DMS79 treated with DMSO at 0.1 percent for 48 hours (cell line): ENCODE measurements at places on chromosomes 2 and 18.

DNA sequence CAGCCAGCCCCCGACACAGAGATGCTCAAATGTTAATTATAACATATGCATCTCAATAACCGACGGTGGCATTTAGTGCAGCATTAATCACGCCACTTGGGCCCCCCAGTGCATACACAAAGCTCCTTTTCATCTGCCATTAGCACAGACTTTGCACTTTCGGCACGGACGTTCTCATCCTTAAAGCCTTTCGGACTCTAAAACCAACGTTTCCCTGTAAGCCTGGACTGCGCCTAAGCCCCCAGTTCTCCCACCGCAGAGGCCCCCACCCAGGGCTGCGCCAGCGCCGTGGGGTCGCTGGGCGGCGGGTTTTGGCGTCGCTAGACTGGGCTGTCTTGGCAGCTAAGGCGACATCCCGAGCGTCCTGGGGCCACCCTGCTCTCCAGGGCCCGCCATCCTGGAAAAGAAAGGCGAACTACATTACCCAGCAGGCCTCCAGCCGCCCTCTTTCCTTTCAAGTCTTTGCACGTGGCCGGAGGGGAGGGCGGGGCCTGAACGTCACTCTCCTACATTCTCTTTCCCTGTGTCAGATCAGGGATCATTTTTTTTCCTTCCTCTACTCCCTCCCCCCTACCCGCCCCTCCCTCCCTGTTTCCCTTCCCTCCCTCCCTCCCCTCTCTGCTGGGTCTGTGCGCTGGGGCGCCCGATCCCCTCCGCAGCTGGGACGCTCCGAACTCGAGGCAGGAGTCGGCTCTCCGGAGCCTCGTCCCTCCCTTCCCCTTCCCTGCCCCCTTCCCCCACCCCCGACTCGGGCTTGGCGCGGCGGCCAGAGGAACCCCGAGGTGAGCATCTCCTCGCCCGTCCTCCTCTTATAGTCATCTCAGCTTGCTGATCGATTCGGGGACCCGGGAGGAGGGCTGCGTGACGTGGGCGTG is at the start of gene CTIF:
Gene CTIF, plus strand, starts transcription at position 501 of the 875 bp plus-strand sequence. CDS start 80,535 bp downstream, outside the sequence.
- peak; percentile 96 for DNase-seq

DNA sequence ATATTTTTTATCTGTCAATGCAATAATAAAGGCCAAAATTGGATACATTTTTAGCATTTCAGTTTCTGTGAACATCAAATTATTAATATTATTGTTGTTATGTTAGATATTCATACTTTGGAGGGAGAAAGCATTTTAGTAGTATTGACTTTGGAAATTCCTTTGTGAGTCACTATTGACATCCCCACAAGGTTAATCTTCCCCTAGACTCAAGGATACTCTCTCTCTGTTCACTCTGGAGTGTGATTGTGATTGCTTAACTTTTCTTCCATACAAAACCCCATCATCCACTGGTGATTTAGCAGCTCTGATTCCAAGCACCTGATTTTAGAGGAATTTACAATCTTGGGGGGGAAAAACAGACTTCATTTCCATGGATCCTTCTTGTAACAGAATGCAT is 352.0 kb downstream of the THSD7B start:
- no peak for DNase-seq

DNA sequence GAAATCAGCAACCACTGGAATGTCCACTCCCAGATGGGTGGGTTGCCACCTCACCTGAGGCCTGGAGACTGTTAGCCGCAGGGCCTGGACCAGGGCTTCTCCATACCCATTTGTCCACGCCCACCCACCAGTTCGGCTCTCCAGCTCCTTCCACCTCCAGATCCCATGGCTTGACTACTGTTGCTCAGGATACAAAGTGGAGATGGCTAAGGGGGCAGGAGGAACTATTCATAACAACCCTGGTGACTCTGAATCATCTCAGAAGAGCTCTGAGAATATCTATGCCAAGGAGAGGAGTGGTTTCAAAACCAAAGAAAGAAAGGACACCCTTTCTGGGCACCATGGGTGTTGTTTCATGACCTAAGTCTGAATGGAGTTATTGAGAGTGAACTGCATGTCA is 145.8 kb downstream of the LAMA3 start:
- DNase-seq, result no peak

DNA sequence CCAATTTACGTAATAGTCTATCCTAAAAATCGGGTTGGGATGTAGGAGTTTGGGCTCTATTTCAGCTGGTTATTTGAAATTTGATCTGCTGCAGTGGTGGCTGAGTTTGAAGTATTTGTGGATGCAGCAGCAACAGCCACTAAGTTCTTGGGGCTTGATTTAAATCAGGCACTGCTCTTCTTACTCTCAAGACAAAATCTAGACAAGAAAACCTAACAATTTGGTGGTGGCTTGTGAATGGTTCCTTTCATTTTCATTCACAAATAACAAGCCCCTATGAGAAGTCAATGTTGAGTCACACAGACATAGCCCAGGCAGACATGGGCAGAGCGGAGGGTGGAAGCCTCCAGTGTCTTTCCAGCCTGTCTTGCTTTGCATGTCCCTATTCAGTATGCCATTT is 199.3 kb downstream of the LTBP1 start:
- DNase-seq, result no peak

DNA sequence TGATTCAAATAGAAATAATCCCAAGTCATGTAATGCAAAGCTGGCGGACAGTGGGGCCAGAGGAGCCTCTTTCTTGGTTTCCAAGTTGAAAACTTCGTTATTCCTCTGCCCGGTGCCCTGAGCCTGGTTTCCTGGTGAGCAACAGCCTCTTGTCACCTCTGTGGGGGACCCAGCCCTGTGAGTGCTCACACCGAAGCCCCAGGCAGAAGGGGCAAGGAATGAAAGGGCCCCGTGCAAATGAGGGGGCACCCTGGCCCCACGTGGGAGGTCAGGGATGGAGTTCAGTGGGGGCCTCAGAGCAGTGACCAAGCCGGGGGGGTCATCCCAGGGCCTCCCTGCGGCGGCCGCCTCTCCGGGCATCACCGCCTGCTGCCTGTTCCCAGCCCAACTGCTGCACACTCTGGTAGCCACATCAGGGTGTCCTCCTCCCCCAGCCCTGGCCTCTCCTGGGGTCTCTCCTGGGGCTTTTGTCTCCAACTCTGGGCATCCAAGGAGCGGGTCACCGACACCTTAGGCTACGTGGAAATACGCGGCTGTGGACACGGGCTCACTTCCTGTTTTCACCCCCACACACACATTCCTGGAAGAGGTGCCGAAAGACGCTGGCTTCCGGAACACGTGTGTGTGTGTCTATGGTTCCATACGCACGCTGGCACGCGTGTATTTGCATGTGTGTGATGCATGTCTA is 64.5 kb downstream of the TWIST2 start:
- DNase-seq, result no peak

GRCh38 chr2:225756198-225756597 is 356.7 kb downstream of the NYAP2 start:
- DNase-seq, result no peak

DNA sequence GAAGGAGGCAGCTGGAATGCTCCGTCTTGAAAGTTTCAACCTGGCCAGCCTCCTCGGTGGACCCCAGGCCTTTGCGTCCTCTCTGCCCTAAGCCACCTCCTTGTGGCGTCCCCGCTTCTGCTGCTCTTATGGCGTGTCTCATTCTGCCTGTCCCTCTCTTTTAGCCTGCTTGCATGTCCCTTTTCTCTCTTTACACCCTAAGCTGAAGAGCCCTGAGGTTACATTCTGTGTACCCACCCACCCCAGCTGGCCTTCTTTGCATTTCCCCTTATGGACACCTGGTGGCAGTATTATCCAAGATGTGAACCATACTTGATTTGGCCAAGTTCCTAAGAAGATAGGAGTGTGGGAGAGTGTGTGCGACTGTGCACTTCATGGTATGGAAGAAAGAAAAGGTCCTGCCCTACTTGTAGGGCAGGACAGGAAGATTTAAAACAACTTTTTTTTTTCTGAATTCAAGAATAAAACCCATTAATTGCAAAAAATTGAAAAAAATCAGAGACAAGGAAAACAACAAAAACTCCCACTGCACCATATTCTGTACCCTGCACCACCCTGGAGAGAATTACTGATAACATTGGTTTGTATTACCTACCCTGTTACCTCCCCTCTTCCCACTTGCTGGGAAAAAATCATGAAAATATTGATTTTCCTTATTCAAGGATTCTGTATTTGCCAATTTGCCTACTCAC is 77.4 kb downstream of the DYSF start:
- DNase-seq, result peak; percentile 15

DNA sequence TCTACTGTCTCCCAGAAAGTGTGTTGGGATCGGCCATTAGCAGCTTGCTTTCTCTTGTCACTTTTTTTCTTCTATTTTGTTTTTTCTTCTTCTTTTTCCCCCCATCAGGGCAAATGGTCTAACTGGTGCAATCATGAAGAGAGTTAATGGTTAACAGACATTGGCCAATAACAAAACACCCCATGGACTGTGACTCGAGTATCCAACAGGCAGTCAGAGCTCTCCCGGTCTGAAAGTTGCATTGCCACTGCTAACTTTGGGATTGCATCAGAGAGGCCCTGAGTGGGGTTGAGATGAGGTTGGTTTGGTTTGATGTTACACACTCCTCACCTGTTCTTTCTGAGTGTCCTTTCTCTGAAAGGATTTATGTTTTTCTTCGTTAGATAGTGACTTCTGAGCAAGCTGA is 12.9 kb upstream of the SNORC start:
- DNase-seq, result no peak

GRCh38 chr2:177048981-177049380 is 163.6 kb upstream of the HNRNPA3 start:
- no peak for DNase-seq

DNA sequence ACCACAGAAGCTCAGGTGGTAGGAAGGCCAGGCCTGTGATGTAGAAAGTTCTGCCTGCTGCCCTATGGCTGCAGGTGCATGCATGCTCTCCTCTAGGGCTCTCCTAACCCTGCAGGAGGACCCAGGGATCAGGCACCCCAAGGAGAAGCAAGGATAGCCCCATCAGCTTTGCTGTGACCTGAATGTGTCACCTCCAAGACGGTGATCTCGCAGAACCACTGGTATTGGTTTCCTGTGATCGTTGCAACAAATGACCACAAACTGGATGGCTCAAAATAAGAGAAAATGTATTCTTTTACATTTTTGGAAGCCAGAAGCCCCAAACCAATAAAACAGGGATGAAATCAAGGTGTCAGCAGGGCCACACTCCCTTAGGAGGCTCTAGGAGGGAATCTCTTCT is 327.3 kb downstream of the BCL11A start:
- DNase-seq, result no peak
